Natural killer cell treated with Interleukin-12 subunit alpha and Interleukin-12 subunit beta and Interleukin-15 and Interleukin-18, amount 100 ng/mL, for 72 hours (primary cell): ENCODE measurements at places on chromosomes 11 and 22. TPM values are rescaled to one million over a fixed set of nuclear protein-coding genes. Genes with fewer than 3 reads are reported as not detected.
A peak's percentile ranks its signal among the peaks of the same experiment; 100 is the strongest.

DNA sequence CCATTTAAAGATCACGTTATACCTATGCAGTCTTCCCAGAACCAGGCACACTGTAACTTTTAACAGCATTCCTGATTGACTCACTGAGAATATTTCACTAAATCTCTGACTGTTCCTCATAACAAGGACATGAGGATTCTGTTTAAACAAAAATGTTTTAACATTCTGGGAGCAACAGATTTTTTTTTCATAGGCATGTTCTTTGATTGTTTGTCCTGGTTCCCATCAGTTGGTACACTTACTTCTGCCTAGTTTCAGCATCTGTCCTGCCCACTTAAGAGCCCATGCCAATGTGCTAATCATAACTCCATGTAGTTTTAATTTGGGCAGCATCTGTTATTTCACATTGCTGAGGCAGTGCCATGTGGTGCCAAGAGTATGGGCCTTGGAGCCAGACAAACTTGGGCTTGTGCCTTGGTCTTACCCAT lies 138.5 kb upstream of the CTSC start:
- H3K27ac ChIP-seq: no peak overlapping the region
- no peak overlapping the region for H3K4me3 ChIP-seq
- no peaks in the 10 kb centered on the region for H3K4me1 ChIP-seq
- no peaks in the 10 kb centered on the region for H3K36me3 ChIP-seq

DNA sequence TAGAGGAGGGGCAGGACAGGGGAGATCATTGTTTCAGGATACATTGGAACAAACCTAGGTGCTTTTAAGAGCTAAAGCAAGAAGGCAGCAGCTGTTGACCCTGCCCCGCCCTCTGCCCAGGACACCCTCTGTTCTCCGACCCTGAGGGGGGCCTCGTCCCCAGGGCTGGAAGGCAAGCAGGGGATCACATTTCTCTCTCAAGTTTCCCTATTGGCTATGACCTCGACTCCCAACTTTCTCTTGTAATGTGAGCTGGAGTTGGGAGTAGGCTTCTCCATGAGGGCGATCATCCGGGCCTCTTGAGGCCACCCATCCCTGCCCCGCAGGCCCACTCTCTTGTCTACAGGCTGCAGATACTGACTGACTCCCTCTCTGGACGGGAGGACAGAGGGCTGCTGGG lies 37.7 kb downstream of the DSCAML1 start:
- H3K4me3 ChIP-seq: no peak overlapping the region
- H3K4me1 ChIP-seq: no peaks in the 10 kb centered on the region
- no peak for DNase-seq
- H3K36me3 ChIP-seq: no peaks in the 10 kb centered on the region
- peaks cover 24% of the 10 kb centered on the region for H3K27me3 ChIP-seq

DNA sequence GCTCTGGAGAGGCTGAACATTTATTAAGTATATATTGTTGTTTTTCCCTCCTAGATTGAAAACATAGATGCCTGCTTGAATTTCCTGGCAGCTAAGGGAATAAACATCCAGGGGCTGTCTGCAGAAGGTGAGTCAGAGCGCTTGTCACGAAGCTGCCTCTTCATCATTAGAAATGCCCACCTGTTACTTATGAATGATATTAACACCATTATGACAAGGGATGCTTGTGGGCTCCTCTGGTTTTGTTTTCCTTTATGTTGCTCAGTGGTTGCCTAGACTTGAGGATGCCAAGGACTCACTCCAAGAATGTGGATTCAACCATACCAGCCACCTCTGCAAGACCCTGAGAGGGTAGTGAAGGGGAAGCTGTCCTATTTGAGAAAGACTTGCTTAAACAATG lies 156.2 kb downstream of the NAV2 start:
- H3K4me1 ChIP-seq: no peaks in the 10 kb centered on the region
- H3K27ac ChIP-seq: no peak overlapping the region

DNA sequence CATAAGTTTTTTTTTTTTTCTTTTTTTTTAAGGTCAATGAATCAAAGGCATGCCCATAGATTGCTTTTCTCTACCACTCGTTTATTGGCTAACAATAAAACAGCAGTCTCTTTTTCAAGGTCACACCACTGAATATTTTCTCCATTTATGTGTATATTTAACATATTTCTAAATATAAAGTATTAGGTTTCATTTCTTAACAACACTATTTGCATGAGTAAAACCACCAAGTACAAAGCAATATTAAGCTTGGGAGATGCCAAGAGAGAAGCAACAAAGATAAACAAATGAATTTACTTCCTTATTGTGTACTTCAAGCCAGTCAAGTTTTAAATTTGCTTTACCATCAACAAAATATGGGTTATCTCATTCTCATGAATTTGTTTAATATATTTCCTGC lies 708.9 kb upstream of the CCDC179 start:
- peak overlapping the region; percentile 31 for H3K4me3 ChIP-seq
- H3K4me1 ChIP-seq: peaks cover 33% of the 10 kb centered on the region
- DNase-seq: no peak
- peaks cover under 1% of the 10 kb centered on the region for H3K27me3 ChIP-seq
- peaks cover 17% of the 10 kb centered on the region for H3K36me3 ChIP-seq
- H3K27ac ChIP-seq: peak overlapping the region; percentile 54

DNA sequence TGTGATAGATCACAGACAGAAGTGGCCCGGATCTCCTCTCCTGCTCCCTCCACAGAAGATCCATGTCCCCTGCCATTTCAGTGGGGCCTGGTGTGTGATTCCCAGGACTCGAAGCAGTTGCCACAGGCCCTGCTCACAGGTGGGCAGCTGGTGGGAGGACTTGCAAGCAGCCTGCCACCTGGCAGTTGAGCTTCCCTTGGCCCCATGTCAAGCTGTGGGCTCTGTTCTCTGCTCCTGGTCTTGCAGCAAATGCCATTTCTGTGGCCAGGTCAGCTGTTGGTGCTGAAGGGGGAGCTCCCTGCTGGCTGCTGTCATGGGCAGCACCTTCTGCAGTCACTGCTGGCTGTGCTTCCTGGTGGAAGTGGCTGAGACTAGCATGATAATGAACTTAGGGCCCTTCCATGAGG lies 59.1 kb upstream of the SLC22A12 start:
- H3K27me3 ChIP-seq: peaks cover 25% of the 10 kb centered on the region
- no peak for DNase-seq
- H3K36me3 ChIP-seq: no peaks in the 10 kb centered on the region

- no peak overlapping the region for H3K27ac ChIP-seq
- H3K4me3 ChIP-seq: no peak overlapping the region
- no peak for DNase-seq
- peaks cover 17% of the 10 kb centered on the region for H3K4me1 ChIP-seq
These were observed 27.9 kb downstream of the SERPINH1 start for GRCh38 chr11:75589933-75590332.

The SAA1 gene
- total RNA-seq: not detected

The VWCE gene
- total RNA-seq: 3.3 TPM
